ENCODE measurements at places on chromosomes 13 and 19.

DNA sequence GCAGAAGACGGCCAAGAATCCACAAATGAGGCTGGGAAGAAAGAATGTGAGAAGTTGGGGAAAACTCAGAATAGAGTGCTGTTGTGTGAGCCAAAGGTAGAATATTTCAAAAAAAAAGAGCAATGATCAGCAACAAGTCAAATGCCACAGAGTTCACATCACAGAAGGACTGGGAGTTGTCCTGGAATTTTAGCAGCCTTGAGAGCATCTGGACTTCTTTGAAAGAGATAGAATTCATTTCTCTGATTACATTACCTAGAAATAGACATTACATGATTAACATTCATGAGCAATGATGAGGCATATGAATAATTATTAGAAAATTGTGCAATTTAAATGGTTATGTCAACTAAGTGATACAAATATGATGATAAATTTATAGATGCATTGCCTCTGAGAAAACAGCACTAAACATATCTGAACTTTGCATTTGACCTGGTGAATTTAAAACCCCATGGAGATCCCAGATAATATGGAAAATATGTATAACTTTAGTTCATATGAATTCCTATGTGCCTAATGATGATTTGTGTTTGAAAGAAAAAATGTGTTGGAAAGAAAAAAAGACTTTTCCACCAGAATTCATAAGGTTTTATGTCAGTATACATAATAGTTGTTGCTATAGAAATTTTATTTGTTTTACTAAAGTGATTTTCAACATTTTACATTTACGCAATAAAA, 186.2 kb downstream of the POSTN start:
- DNase-seq = no peak

DNA sequence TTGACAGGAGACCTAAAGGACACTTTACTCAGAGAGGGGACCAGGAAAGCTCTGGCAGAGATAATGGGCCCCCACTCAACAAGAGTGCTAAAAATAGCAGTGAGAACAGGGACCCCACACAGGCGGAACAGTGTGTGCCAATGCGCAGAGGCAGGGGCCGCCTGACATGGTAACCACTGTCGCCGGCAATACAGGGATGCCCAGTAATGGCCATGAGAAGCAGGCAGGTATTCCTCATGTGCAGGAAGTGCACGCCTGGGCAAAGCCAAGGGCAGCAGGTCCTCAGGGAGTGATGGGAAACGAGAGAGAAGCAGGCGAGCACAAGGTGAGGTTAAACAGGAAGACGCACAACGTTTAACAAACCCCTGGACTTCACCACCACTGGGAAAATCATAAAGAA, 757.1 kb downstream of the LIG4 start:
- DNase-seq = no peak

- no peak for DNase-seq
These were observed 458.7 kb downstream of the MYO16 start for GRCh38 chr13:109087916-109088623.

DNA sequence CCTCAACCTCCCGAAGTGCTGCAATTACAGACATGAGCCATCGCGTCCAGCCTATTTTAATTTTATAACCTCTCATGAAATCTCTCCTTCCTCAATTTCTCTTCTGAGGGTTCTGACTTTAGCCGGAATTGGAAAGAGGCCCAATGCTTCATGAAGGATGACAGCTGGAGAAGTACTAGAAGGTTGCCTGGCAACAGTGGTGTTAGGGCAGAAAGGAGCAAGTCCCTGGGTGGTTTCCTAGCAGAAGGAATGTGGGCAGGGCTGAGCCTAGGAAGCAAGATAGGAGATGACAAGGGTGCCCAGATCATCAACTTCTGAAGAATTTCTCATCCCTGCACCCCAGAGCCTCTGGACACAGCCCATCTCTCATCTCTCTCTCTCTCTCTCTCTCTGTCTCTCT, 25.8 kb downstream of the CACNG6 start:
- DNase-seq = no peak

- DNase-seq = no peak
These were observed 36.4 kb downstream of the PSG11 start for GRCh38 chr19:42989851-42990250.

- DNase-seq = peak; percentile 60
These were observed 1.0 kb upstream of the CEACAM1 start for GRCh38 chr19:42529248-42529764.

DNA sequence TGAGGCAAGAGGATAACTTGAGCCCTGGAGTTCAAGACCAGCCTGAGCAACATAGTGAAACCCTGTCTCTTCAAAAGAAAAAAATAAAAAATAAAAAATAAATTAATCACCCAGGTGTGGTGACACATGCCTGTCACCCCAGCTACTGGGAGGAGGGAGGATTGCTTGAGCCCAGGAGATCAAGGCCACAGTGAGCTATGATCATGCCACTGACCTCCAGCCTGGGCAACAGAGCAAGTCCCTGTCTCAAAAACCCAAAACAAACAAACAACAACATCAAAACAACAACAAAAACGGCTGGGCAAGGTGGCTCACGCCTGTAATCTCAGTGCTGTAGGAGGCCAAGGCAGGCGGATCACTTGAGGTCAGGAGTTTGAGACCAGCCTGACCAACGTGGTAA, 4.3 kb upstream of the SLC39A3 start:
- DNase-seq = no peak

GRCh38 chr19:4338441-4339355, at the start of gene STAP2:
Gene STAP2 (minus strand): TSS chr19:4338827. CDS start chr19:4338753, 74 bp downstream.
- no peak for DNase-seq

DNA sequence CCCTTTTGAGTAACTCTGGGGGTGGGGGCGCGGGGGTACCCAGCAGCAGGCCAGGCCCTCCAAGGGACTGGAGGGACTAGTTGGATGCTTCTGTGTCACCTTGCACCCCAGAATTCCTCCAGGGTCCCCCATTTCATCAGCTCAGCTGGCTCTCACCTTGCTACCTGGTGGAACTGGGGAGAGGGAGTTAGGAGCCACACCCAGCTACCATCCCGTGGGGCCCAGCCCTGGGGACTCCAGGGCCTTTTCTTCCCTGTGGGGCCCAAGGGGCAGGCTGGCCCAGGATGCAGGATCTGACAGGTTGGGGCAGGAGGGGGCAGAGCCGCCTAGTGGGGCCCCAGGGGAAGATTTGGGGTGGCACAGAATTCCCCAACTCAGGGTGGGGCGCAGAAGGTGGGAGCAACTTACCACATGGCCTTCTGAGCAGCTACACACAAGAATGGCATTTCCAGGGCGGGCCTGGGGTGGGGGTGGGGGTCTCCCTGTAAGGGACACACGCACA, 32.8 kb upstream of the NANOS3 start:
- no peak for DNase-seq
